Activated B cell treated with CpG ODN at 0.5 μM for 24 hours (primary cell): ENCODE measurements at places on chromosomes 5 and 9.

- DNase-seq: no peak
Observed at GRCh38 chr5:33059081-33059480, 348.0 kb downstream of the NPR3 start.

DNA sequence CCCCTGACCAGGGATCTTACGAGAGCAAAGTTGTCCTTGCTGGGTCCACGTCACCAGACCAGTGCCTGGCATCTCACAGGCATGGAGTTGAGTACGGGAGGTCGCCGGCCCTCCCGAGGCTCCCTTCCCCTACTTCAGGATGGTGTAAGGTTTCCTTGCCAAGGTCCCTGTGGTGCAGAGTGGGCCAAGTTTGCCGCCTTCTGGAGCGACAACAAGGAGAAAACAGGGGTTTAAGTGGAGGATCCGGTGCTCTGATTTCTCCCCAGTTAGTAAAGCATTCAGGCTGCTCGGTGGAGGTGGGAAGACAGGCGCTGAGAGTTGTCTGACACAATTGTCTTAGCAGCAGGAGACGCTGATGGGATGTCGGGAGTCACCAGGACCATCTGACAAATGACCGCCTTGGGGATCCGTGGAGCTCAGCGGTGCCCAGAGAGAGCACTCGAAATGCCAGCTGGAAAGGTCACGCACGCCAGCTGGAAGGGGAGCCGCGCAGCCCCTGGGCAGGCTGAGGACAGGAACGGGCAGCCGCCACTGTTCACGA, 37.3 kb downstream of the ADAMTS2 start:
- no peak for DNase-seq

DNA sequence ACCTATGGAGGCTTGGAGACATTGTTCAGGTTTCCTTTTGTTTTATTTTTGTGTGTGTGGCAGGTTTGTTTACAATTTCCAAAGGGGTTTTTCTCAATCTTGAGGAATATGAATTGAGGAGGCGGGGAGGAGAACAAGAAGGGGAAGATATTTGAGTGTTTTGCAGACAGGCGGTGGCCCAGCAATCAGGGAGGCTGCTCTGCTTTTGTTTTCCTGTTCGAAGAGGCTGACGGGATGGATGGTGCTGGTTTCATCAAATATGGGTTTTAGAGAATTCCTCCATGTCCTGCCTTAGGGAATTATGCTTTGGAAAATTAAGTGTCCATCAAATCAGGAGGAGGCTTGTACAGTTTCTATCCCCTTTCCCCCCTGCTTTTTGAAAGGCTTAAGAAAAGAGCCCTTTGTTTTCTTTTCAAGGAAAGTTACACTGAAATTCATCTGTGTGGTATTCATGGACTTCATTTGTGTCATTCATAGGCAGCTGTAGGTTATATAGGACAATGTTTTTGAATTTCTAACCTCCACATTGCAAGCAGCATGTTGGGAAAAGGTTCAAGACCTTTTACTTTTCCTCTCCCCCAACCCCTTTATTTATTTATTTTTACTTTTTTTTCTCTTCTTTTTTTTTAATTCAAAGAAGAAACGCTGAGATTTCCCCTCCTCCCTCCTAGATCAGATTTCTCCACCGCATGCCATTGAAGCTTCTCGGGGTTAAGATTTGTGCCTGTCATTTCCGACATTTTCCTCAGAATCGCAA, 107.4 kb downstream of the ZNF462 start:
- no peak for DNase-seq

DNA sequence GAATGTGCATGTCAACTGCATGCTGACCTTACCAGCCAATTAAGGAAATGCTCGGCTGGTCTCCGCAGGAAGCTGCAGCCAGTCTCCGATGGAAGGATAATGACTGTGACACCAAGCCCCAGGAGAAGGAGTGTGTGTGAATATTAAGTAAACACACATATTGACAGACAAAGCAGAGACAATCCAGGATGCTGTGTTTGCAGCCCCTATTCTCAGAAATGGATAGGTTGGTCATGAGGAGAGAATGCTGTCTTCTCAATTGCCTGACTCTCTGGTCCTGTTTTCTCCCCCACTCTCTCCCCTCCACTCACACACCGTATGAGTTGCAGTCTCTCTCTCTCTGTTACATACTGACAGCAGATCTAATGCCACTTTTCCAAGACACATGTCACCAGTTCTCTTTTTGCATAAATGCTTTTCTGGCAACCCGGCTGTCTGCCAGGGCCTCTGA, 85.7 kb downstream of the EPB41L4A start:
- DNase-seq: no peak

DNA sequence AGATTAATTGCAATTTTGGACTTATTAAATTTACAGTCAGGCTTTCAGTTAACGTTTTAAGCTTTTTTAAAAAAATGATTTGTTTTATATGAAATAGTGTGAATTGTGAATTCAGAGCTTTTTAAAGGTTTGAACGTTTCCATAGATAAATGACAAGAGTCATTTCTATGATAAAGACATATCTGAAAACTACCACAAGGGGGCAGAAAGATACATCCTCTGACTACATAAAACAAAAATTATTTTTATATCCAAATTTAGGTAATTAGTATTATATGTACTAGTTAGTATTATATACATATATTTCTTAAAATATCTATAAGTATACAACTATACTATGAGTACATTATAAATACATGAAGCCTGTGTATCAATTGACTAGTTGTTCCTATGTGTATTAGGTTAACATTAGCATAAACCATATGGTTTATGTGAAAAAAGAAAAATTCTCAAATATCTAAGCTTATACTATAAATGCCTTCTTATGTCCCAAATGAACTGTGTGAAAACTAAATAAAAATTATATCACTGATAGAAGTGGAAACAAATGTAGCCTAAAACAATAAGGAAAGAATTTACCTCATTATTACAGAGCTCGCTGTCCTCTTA, 155.2 kb downstream of the MEF2C start:
- DNase-seq: no peak

GRCh38 chr5:633501-633955, 21.4 kb downstream of the CEP72 start:
- DNase-seq: no peak

DNA sequence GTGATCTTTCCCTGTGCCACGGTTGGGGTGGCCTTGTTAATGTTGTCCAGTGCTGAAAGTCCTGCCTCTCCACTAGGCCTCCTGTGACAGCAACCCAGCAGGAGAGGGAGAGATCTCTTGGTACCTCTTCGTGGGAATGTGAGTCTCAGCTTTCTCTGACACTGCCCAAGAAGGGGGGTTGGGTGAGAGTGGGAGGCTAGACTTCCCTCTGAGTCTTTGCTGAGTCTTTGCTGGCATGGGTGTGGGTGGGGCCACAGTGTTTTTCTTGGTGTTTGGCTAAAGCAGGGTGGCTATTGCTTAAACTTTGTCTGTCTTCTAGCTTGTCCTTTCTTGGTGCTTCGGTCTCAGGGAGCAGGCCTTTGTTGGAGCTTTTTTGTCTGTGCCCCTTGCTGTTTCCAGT, 145.6 kb downstream of the GNA14 start:
- DNase-seq: no peak

DNA sequence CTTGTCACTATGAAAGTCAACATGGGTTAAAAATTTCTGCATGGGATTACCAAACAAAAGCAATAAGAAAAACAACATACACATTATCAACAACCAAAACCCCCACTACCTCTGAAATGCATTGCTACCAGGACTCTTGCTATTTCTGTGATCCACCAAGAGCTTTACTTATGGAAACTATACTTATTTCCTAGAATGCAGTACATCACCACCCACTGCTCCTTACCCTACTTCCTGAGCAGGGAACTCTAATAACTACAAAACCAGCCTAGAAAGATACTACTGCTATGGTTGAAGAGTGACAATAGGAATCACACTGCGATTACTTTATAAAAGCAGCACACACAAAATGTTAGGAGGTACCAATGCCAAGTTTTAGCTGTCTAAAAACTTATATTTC, 22.2 kb downstream of the LURAP1L start:
- no peak for DNase-seq

DNA sequence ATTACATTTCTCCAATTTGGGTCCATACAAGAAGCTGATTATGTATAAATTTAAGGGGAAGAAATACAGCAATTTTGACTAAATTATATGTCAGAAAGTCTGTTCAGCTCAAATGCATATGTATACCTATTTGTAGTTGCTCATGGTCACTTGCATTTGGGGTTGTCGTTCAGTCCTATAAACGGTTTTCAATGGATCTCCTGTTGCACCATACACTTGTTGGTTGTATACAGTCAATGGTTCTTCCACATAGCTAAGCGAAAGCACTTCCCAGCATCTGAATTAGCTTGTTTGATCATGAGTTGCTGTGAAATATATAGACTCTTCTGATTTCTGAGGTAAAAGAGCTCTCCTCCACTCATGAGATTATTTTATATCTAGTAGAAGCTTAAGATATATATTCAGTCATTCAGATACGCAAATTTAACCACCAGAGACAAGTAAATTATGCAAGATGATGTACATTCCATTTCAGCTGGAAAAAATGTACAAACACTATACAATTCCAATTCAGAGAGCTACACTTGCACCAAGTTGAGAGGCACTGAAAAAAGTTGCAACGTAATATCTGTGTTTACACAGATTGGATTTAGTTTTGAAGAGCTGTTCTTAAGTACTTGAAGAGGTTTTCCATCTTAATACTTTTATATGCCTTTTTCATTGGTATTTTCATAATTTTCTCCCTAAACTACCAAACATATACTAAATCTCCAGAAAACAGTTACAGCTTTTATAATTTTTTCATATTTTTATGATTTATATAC, 64.4 kb upstream of the POU5F2 start:
- no peak for DNase-seq

DNA sequence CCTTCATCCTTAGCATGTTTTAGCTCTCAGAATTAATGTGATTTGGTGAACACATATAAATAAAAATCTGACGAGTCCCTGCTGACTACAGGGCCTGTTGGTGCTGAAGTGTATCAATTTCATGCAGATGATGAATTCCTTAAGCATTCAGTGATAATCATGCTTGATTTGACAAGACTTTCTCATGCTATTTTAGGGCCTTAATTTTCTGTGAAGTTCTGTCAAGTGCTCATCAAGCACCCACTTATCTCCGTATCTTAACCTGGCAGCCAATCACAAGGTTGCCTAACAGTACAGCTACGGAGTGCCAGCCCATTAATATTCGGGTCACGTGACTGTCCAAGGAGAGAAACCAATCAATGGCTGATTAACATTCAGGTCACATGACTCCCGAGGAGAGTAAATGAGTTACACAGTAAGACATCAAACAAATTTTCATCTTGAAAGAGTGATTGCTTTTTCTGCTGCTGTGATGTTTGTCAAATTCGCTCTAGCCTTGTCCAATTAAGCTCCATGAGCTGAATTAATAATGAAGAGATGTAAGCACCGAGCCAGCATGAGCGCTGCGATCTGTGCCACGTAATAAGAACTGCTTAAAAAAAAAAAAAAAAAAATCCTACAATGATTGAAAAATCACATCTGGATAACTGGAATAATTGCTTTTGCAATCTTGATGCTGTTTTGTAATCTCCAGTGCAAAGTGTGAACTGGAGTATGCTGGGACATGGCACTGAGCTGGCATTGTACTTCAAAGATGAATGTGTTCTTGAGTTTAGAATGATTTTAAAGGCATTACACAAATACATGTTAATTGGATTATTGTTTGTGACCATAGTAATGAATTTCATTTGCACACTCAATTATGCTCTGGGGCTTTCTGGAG, 104.3 kb upstream of the SPATA31D4 start:
- DNase-seq: no peak

DNA sequence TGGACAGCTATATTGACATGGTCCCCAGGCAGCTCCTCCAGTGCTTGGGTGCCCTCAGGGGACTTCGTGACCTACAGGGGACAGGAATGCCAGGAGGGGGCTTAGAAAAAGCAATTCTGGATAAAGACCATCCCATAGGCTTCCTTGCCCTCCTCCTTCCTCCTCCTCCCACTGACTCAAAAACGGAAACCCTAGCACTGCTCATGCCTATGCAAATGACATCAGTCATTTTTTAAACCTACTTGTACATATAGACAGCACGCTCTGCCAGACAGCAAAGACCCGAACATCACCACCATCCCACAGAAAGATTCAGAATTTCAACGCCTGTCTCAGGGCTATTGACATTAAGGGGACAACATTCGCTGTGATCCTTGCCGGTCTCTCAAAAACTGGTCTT, 11.0 kb downstream of the IGFBPL1 start:
- no peak for DNase-seq

DNA sequence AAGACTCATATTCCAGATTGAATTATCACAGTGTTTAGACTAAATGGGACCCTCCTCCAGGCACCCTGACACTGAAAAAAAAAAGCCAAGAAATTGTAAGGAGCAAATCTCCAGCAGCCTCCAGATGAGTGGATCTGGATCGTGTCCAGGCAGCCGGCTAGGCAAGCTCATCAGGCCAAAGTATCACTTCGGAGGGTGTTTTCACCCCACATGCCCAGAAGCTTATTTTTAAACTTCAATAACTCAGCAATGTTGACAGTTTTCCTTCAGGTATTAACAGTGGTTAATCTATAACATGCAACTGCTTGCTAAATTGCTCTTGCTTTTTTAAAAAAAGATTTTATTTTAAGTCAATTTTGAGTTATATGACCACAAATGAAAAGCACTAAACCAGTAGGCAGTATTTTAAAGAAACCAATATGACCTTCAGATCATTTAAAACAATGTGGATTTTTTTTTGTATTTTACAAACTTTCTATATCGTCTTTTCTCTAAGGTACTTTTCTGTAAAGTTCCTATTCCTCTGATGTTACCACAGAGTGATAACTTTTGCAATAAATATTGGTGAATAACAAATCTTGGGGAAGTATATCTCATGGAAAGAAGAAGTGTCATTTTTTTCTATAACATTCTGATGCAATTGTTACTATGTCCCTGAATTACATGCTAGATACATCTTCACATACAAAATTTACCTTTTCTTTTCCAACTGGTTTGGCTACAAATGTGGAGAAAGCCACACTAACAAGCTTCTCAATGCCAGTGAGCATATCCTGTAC, 30.7 kb downstream of the ACOT12 start:
- no peak for DNase-seq

DNA sequence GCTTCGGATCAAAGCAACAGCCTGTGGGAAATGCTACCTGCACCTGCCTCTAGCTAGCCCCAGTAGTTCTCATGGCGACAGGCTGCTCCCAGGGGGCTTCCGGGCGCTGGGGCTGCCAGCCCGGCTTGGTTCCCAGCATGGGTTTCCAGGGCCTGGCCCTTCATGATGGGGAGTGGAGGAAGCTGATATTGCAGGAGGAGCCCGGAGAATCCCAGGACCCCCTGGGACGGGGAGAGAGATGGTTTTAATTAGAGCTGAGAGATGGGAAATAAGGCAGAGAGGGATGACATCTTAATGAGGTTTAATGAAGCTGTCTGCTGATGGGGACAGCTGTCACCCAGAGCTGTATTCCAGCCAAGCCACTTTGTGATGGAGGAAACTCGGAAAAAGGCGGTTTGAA, 78.6 kb downstream of the CFAP77 start:
- DNase-seq: no peak

GRCh38 chr5:53713978-53714666, 153.7 kb downstream of the NDUFS4 start:
- no peak for DNase-seq

DNA sequence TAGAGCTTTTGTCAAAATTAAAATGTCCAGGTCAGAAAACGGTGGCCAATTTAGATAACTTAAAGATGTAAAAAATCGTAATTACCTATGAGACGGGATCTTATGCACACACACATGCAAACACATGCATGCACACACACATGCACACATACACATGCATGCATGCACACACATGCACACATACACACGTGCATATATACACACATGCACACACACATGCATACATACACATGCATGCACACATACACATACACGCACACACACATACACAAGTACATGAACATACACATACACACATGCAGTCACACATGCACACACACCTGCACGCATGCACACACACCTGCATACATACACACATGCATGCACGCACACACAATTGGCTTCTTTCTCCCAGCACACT, 362.0 kb downstream of the IRX1 start:
- DNase-seq: no peak
